Fibroblast of pulmonary artery (primary cell): ENCODE measurements at places on chromosomes 1 and 21.

- no peak for DNase-seq
These were observed 10.2 kb upstream of the SUSD4 start for GRCh38 chr1:223374064-223374610.

- no peak for DNase-seq
These were observed 199.6 kb upstream of the SGIP1 start for GRCh38 chr1:66334318-66334717.

DNA sequence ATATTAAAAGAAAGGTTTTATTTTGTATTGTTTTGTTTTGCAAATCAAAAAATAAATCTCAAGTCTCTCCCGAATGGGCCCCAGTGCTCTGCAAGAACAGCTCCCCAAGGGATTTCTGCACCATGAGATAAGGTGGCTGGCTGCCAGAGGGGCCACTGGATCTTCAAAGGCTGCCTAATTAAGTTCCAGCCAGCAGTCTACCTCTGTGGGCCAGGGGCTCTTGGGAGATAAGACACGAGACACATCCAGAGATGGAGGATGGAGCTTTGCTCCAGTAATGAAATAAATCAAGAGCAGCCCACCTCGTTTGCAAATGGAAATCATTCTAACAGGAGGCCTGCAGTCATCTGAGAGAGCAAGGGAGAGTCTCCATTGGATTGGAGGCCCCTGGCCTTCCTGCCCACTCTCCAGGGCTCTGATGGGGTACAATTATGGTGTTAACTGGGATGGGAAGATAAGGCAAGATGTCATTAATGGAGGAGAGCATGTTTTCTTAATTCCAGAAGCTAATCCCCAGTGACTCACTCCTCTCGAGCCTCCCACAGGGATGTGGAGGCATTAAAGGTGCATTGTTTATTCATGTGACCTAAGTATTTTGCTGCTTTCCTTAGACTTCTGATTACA lies 155.2 kb upstream of the KAZN start:
- DNase-seq, result no peak

GRCh38 chr1:72662918-72663317 lies 380.6 kb upstream of the NEGR1 start:
- no peak for DNase-seq

DNA sequence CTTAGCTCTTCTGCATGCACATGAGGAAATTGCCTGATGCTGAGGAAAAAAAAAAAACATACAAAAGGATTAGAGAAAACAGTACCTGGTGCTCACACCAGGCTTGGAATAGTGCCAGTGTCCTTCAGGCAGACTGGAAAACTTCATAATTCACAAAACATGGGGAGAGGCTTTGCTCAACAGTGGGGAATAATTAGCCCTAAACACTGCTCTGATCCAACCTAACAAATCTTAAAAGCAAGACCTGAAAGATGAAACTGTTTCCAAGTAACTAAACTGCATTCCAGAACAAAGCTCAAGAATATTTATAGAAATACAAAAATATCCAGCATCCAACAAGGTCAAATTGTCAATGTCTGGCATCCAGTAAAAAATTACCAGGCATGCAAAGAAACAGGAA lies 124.8 kb downstream of the AK5 start:
- DNase-seq, result peak; percentile 29

- no peak for DNase-seq
These were observed 43.4 kb downstream of the KCNJ15 start for GRCh38 chr21:38300141-38300578.

DNA sequence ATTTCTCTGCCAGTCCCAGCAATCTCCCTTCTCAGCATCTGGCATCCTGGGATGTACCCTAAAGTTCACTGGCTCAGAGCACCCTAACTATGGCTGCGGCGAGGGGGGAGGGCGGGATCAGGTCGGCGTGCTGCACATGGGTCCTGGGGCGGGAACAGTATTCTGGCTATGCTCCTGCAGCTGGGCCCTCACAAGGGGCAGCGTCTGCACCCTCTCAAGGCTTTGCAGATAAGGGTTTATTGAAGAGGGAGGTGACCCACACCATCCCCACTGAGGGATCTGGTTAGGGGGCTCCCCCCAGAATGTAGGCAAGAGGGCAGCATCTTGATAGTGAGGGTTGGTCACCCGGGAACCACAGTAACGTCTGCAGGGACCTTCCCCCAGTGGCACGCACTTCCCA lies 44.9 kb upstream of the PCBP3 start:
- DNase-seq, result no peak

DNA sequence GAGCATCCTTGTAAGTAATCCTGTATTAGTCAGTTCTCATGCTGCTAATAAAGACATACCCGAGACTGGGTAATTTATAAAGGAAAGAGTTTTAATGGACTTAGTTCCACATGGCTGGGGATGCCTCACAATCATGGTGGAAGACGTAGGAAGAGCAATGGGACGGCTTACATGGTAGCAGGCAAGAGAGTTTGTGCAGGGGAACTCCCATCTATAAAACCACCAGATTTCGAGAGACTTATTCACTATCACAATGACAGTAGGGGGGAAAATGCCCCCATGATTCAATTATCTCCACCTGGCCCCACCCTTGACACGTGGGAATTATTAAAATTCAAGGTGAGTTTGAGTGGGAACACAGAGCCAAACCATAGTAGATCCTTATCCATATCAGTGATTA lies 124.7 kb downstream of the HIVEP3 start:
- no peak for DNase-seq

DNA sequence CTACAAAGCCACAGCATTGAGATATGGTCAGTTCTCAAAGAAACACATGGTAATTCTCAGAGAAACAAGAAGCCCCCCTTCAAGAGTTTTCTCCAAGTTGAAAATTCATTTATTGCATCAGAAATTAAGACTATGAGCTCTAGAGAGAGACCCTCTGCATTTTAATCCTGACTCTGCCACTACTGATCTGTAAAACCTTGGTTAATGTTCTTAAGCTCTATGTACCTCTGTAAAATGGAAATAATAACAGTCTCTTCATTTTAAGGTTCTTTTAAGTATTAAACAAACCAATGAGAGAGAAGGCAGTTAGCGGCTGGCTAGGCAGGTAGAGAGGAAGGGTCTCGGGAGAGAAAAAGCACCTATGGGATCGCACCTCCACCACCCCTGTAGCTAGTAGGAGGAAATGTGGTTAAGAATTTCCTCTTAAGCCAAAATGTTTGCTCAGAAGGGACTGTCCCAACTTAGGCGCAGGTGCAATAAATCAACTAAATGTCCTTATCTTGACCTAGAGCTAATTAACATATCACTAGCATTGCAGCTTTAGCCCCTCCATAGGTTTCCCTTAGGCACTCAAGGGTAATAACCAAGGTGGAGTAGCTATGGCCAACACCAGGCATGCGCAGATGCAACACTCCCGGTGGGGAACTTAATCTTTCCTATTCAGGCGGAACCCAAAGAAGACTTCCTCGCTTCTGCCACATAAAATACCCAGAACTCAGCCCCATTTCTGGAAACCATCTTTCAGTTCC lies 1685.4 kb downstream of the MRPL39 start:
- no peak for DNase-seq

- DNase-seq, result peak; percentile 77
These were observed 57.8 kb downstream of the FOXO6 start for GRCh38 chr1:41418857-41419583.

DNA sequence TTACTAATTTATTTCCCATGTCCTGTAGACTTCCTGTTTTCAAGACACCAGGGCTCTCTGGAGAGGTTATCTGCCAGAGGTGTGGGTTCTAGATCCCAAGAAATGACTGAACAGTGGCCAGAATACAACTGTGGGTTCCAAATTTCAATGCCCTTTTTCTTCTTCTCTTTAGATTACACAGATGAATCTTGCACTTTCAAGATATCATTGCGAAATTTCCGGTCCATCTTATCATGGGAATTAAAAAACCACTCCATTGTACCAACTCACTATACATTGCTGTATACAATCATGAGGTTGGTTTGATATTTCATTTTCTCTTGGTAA lies 15.0 kb downstream of the IFNAR2 start:
- DNase-seq, result no peak

GRCh38 chr1:206105464-206105995 lies 11.7 kb downstream of the AVPR1B start:
- no peak for DNase-seq

GRCh38 chr1:228346731-228347130 lies 59.9 kb downstream of the TRIM11 start:
- DNase-seq, result no peak

DNA sequence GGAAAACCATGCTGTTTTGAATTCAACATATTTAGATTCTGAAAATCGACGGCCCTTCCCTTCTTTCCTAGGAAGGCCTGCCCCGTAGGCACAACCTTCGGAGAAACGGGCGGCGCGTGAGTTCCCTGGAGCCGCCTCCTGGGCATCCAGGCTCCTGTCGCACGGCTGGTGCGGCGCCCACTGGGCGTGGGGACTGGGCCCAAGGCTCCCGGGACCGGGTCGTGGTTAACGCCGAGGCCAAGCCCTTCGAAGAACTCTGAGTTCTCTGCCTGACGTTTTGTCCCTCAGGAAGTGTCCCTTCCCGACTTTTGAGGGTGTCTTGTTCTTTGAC lies 19.2 kb upstream of the TBX15 start:
- DNase-seq, result no peak

- DNase-seq, result no peak
These were observed 24.5 kb upstream of the PALMD start for GRCh38 chr1:99621340-99621901.

GRCh38 chr1:1665815-1666251 lies 7.0 kb upstream of the CDK11B start:
- DNase-seq, result no peak

GRCh38 chr1:163094182-163094581 lies 25.0 kb downstream of the RGS4 start:
- DNase-seq, result no peak

DNA sequence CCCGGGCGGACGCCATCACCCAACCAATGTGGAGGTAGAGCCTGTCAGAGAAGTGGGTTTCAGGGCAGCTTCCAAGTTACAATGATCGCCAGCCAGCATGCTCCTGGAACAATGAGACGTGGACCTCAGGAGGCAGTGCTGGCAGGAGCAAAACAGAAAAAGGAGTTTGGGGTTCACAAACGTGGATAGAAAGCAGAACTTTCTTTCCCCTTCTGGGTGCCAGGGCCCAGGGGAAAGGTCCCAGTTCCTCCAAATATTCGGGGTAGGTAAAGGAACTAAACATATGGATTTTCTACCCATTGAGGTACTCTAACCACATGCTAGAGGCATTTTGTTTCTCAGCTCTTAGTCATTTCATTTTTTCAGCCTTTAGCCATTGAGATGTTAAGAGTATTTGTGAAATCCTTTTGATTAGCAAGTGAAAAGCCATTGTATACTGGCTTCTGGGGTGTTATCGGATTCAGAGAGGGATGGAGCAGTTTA lies 488.4 kb upstream of the ADGRL2 start:
- DNase-seq, result no peak

- DNase-seq, result no peak
These were observed 5.8 kb downstream of the CDA start for GRCh38 chr1:20594746-20595145.

DNA sequence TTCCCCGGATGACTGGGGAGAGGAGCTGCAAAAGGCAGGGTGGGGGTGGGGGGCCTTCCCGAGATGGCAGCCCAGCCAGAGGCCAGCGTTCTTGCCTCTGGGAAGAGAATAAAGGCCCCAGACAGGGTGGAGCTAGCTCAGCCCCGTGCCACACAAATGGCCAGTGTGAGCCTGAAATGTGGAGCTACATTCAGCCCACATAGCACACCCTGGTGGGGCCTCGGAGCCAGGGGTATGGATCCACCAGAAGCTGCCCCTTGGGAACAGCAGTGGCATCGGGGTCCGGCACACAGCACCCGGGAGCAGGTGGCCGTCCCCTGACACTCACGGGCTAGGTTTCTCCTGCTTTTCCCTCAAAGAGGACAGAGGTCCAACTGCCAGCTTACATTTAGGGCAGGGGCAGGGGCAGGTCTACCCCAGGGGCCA lies 93.9 kb downstream of the PDE9A start:
- DNase-seq, result no peak

DNA sequence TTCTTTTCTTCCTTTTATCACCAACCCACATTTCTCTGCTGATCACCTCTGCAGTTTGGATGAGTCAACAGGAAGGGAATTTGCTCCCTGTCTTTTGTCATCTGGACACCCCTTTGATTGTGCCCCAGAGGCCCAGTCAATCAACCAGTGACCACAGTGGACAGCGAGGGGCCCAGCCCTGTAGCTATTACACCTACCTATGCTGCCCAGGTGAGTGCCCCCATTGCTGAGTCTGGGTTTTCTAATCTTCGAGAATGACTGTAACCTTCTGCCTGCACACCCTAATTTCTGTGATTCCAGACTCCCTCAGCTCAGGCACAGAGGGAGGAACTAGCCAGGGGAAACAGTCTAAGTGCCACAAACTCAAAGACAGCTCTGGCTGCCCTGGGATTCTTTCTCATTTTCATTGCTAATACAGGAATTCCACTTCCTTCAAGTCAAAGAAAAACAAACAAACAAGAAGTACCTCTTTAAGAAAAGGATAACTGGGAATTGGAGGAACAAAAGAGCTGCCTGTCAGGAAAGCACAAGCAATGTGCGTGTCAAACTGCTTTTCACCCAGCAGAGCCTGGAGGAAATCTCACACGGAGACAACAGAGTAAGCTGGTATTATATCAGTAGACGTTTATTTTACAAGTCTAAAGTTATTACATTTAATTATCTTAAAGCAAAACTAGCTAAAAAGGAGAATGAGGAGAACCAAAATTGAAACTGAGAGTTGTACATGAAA lies 311.1 kb downstream of the AJAP1 start:
- DNase-seq, result no peak

DNA sequence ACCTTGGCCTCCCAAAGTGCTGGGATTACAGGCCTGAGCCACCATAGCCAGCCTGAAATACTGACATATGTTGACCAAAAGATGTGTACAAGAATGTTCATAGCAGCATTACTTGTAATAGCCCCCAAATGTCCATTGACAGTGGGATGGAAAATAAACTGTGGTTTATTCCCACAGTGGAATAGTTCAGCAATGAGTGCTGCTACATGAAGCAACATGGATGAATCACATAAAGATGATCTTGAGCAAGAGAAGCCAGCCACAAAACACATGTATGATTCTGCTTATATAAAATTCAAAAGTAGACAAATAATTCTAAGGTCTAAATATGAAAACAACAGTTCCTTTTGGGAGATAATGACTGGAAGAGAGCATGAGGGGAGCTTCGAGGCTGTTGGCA lies 9.1 kb upstream of the CREG1 start:
- peak; percentile 39 for DNase-seq

DNA sequence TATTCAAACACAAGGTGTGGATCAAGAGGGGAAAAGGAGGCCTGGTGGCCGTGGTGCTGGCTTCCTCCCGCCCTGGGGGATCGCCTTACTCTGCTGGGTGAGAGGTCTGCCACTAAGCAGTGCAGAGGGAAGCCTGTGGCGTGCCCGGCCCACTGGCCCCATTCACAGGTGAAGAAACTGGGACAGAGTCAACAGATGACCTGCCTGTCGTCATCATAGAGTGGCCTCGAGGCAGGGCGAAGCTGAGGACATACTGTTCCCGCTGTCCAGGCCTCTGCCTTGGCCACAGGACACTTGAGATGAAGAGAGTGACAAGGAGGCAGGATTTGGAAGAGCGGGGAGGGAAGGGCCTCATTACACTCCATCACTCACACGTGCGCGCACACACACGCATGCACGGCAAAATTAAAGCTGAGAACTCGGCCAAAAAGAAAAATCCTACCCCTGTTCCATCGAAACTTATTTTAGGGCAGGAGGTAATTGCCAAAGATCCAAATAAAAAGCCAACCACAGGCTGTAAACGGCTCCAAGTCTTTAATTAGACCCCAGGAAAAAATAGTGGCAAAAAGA lies 50.5 kb downstream of the CASZ1 start:
- DNase-seq, result no peak
